H54 (cell line): ENCODE measurements at places on chromosomes 1 and 21.

- DNase-seq, result no peak
Observed at GRCh38 chr1:167428395-167428794, 89.9 kb downstream of the CD247 start.

- DNase-seq, result no peak
Observed at GRCh38 chr1:230340526-230341161, 85.5 kb downstream of the PGBD5 start.

DNA sequence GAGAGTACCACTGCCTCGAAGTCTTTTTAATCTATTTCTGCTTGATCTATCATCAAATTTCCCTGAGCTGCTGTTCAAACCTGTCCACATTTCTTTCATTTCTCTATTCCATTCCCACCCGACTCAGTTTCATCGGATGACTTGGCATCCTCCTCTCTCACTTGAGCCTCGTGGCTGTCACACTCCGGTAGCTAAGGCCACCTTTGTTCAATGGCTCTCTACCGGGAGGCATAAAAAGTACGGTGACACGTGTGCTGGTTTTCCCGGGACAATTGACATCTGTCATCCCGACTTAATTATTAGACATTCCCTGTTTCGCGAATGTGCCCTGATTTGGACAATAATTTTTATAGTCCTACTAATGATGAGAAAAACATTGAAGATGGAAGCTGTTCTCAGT, 22.6 kb downstream of the MIS18A start:
- DNase-seq, result no peak

GRCh38 chr1:59978026-59978425, 51.5 kb upstream of the CYP2J2 start:
- DNase-seq, result no peak

DNA sequence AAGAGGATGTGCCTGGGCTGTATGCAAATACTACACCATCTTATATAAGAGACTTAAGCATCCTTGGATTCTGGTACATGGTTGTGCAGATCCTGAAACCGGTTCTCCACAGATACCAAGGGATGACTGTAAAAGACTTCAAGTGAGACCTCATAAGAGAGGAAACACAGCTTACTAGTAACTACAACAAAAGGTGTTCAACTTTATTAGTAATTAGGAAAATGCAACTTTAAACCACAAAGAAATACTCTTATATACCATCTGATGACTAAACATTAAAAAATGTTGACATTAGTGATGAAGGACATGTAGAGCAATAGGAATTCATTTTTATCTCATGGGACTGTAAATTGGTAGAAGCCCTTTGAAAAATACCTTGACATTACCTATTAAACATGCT, 102.7 kb downstream of the RASAL2 start:
- no peak for DNase-seq

DNA sequence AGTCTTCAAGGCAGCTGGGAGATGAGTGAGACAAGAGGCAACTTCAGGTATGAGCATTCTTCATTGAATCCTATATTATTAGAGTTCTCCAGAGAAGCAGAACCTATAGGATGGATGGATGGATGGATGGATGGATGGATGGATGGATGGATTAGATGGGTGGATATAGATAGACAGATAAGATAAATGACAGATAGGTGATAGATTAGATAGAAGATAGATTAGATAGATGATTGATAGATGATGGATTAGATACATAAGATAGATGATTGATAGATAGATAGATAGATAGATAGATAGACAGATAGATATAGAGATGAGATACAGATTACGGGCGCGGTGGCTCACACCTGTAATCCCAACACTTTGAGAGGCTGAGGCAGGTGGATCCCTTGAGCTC, 43.2 kb upstream of the SPOCD1 start:
- DNase-seq, result no peak
